ENCODE measurements at places on chromosomes 5 and 9. TPM values are rescaled to one million over a fixed set of nuclear protein-coding genes. Genes with fewer than 3 reads are reported as not detected.

DNA sequence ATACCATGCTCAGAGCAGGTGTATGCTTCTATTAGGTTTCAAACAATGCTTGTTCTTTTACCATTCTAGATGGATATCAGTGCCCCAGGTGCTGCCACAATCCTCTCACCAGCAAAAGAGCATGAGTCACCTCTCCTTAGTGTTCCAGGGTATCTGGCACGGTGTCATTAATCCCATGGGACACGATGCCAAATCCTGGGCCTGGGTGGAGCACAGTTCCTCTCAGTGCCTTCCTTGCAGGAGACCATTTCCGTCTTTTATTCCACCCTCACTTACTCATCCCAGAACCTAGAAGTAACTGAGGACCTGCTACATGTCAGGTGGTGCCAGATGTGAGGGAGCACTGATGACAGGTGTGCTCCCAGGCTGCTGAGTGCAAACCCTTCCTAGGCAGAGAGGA lies 1.3 kb upstream of the OR13J1 start:
- no peak overlapping the region for H3K27ac ChIP-seq
- no peaks in the 10 kb centered on the region for H3K36me3 ChIP-seq
- DNase-seq, result no peak
- no peaks in the 10 kb centered on the region for H3K4me1 ChIP-seq

- H3K36me3 ChIP-seq, result no peaks in the 10 kb centered on the region
- H3K4me1 ChIP-seq, result no peaks in the 10 kb centered on the region
- H3K27me3 ChIP-seq, result no peaks in the 10 kb centered on the region
Measured at GRCh38 chr9:134686896-134687295, 45.3 kb downstream of the COL5A1 start.

DNA sequence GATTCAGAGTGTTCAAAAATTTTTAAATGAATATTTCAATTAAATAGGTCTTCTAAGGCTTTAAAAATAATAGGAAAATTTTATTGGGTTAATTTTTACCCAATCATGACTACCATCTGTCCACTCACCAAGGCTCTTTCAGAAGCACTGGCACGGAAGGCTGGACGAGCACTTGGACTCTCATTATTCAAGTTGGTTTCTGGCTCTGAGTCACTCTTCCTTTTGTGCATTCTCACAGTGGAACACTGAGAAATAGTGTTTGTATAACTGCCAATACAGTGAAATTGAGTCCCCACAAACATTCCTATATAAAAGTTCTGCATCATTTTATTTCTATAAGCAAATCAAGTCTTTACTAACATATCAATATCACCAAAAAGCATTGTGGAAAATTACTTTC lies 1149.0 kb downstream of the EFNA5 start:
- no peak overlapping the region for H3K4me3 ChIP-seq
- no peaks in the 10 kb centered on the region for H3K36me3 ChIP-seq
- no peaks in the 10 kb centered on the region for H3K4me1 ChIP-seq
- no peak for DNase-seq
- no peaks in the 10 kb centered on the region for H3K27me3 ChIP-seq

GRCh38 chr5:77155179-77155785 lies 55.2 kb upstream of the PDE8B start:
- DNase-seq, result peak; percentile 88
- H3K27me3 ChIP-seq, result no peaks in the 10 kb centered on the region
- H3K27ac ChIP-seq, result no peak overlapping the region
- no peaks in the 10 kb centered on the region for H3K36me3 ChIP-seq
- no peaks in the 10 kb centered on the region for H3K4me1 ChIP-seq

Gene BTNL3
- not detected for total RNA-seq

Gene GALNT12
- total RNA-seq, result 9.4 TPM
